Prostate gland (tissue), 2 donors: ENCODE measurements at places on chromosomes 12 and 14. TPM values are rescaled to one million over a fixed set of nuclear protein-coding genes. Genes with fewer than 3 reads are reported as not detected.

- no peaks in the 10 kb centered on the region for H3K36me3 ChIP-seq
- DNase-seq, result no peak
- no peaks in the 10 kb centered on the region for H3K27me3 ChIP-seq
- H3K27ac ChIP-seq, result peak overlapping the region; percentile 66
Measured at GRCh38 chr12:123139926-123140675, 10.8 kb downstream of the PITPNM2 start.

GRCh38 chr12:84810611-84811010 lies 102.0 kb downstream of the SLC6A15 start:
- no peak overlapping the region for H3K4me3 ChIP-seq
- H3K27ac ChIP-seq, result no peak overlapping the region
- no peaks in the 10 kb centered on the region for H3K4me1 ChIP-seq
- H3K27me3 ChIP-seq, result no peaks in the 10 kb centered on the region
- DNase-seq, result no peak

DNA sequence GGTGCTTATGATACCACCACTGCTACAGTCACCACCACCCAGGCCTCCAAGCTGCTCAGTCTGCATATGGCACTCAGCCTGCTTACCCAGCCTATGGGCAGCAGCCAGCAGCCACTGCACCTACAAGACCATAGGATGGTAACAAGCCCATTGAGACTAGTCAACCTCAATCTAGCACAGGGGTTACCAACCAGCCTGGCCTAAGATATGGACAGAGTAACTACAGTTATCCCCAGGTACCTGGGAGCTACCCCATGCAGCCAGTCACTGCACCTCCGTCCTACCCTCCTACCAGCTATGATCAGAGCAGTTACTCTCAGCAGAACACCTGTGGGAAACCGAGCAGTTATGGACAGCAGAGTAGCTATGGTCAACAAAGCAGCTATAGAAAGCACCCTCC lies 55.1 kb downstream of the BRMS1L start:
- no peaks in the 10 kb centered on the region for H3K36me3 ChIP-seq
- H3K4me3 ChIP-seq, result no peak overlapping the region
- H3K27ac ChIP-seq, result no peak overlapping the region

DNA sequence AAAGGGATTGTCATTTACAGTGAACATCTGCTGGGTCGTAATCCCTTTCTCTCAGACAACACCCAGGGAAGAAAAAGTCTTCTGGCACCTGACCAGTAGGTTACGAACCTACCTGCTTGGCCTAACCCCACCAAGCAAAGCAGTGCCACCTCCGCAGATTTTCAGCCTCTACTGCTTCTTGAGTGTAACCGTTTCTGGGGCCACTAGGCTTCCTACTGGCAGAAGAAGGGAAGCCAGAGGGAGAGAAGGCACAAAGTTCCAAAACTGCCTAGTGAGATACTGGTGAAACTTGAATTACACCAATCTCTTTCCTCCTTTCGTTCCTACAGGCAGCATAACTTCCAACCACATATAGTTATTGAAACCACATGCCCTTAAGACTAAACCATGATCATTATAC lies 383.6 kb downstream of the BCAT1 start:
- H3K4me3 ChIP-seq, result no peak overlapping the region
- no peaks in the 10 kb centered on the region for H3K27me3 ChIP-seq
- no peaks in the 10 kb centered on the region for H3K4me1 ChIP-seq
- H3K27ac ChIP-seq, result no peak overlapping the region
- DNase-seq, result no peak

DNA sequence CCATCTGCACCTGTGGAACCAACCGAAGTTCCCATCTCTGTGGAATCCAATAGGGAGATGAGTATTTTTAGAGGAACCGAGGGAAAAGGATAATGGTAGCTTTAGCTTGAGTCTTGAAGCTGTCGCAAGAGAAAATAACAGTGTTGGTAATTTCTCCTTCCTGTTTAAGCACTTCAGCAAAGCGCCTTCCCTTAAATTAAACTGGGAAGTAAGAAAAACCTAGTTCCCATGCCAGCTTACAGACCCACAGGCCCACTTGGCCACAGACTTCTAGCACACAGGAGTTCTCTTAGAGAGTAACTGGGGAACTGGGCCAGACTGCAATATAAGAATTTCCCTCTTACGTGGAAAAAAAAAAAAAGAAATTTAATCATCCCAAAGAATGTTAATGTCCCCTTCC lies 223.8 kb downstream of the EFCAB11 start:
- no peaks in the 10 kb centered on the region for H3K36me3 ChIP-seq
- no peaks in the 10 kb centered on the region for H3K4me1 ChIP-seq

DNA sequence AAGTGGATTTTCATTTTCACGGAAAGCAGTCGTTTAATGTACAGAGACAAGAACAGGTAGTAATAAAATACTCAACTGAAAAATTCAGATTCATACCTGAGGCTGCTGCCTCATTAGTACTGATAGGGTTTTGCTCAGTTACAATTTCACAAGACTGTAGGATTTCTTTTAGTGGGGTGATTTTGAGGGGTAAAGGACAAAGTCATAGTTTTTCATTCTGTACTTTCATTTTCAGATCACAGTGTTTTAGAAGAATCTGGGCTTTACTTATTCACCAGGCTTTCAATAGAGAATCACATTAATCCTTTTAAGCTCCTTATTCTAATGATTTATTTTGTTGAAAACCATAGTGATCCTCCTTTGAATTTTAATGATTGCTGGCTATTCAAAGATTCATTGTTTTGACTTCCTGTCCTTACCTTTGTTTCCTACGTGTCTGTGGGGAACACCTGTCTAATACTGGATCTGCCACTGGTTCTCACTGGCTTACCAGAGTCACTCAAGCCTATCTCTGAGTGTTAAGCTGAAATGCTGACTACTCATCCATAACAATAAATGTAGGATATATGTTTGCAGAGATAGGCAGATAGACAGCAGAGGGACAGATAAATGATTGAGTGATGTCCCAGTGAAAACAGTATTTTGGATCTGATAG lies 243.8 kb upstream of the NPAS3 start:
- no peak overlapping the region for H3K4me3 ChIP-seq
- no peak overlapping the region for H3K27ac ChIP-seq
- H3K4me1 ChIP-seq, result no peaks in the 10 kb centered on the region
- DNase-seq, result no peak
- no peaks in the 10 kb centered on the region for H3K36me3 ChIP-seq
- no peaks in the 10 kb centered on the region for H3K27me3 ChIP-seq

GRCh38 chr12:94813314-94813713 lies 163.0 kb upstream of the TMCC3 start:
- H3K36me3 ChIP-seq, result no peaks in the 10 kb centered on the region
- no peak for DNase-seq
- no peaks in the 10 kb centered on the region for H3K4me1 ChIP-seq

- DNase-seq, result peak; percentile 91
- H3K27ac ChIP-seq, result peak overlapping the region; percentile 95
- H3K36me3 ChIP-seq, result no peaks in the 10 kb centered on the region
- no peaks in the 10 kb centered on the region for H3K27me3 ChIP-seq
Measured at GRCh38 chr14:21476523-21476924, 235 bp downstream of the RAB2B start.

GRCh38 chr12:3607821-3608220 lies 116.8 kb downstream of the PRMT8 start:
- no peaks in the 10 kb centered on the region for H3K36me3 ChIP-seq
- H3K4me3 ChIP-seq, result no peak overlapping the region
- no peaks in the 10 kb centered on the region for H3K4me1 ChIP-seq
- no peak for DNase-seq
- no peaks in the 10 kb centered on the region for H3K27me3 ChIP-seq

- no peak overlapping the region for H3K27ac ChIP-seq
- H3K4me3 ChIP-seq, result no peak overlapping the region
- H3K36me3 ChIP-seq, result no peaks in the 10 kb centered on the region
Measured at GRCh38 chr12:120625557-120626419, 14.6 kb upstream of the CABP1 start.

DNA sequence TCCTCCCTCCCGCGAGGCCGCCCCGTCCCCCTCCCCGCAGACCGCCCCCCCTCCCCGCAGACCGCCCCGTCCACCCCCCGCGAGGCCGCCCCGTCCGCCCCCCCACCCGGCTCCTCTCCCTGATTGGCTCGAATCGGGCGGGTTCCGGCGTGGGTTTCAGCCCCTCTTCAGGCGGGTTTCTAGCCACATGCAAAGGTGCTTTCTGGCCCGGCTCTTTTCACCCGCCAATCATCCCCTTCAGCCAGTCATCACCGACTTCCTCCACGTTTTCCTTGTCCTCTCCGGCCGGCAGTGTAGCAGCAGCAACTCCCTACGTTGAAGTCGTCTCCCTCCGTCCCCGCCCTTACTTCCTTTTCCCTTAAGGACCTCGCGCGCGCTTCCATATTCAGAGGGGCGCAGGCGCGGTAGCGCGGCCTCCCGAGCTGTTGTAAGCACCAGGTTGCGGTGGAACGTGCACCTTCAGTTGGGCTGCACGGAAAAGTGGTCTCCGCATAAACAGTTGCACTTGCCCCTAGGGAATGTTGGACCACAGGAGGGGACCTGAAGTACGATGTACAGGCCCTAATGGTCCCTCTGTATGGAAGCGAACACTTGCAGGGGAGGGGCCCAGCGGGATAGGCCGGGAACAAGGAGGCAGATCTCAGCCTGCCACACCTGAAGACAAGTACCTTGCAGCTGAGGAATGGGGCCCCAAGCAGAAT lies 44.6 kb upstream of the ESR2 start:
- H3K4me3 ChIP-seq, result peak overlapping the region; percentile 67
- H3K27me3 ChIP-seq, result no peaks in the 10 kb centered on the region
- no peaks in the 10 kb centered on the region for H3K36me3 ChIP-seq
- peak overlapping the region; percentile 82 for H3K27ac ChIP-seq

- no peak overlapping the region for H3K4me3 ChIP-seq
- no peaks in the 10 kb centered on the region for H3K36me3 ChIP-seq
- no peak overlapping the region for H3K27ac ChIP-seq
- H3K27me3 ChIP-seq, result no peaks in the 10 kb centered on the region
Measured at GRCh38 chr14:52902971-52903619, 47.8 kb downstream of the FERMT2 start.

GRCh38 chr14:99131632-99132271 lies 140.2 kb downstream of the BCL11B start:
- no peaks in the 10 kb centered on the region for H3K4me1 ChIP-seq
- H3K27me3 ChIP-seq, result no peaks in the 10 kb centered on the region
- H3K4me3 ChIP-seq, result no peak overlapping the region
- no peak overlapping the region for H3K27ac ChIP-seq
- no peaks in the 10 kb centered on the region for H3K36me3 ChIP-seq
- no peak for DNase-seq

DNA sequence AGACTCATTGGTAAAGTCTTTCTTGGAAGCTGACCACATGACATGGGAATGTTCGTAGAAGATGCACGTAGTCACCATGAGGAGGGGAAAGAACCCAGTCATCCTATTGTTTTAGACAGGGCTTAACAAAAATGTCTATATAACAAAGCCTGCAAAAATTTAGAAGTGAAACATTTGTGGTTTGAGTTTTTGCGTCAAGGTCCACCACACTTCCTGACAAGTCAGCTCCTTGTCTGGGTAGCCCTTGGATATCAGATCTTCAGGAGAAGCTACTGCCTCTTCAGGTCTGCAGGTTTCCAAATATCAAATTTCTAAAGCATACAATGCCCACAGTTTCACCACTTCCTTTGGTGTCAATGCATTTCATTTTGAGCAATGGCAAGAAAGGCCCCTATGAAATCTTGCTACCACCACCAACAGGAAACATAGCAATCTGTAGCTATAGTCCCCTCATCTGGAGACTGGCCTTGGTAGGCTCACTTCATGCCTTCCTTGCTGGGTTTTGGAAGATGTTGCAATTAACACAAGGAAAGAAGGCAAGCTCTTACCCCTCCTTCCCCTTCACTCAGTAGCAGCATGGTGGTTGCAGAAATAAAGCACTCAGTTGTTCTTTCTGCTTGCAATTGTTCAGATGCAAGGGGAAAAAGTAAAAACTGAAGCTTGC lies 235.2 kb downstream of the PCNX1 start:
- no peaks in the 10 kb centered on the region for H3K27me3 ChIP-seq
- H3K4me1 ChIP-seq, result no peaks in the 10 kb centered on the region
- no peak overlapping the region for H3K4me3 ChIP-seq
- no peak for DNase-seq
- no peak overlapping the region for H3K27ac ChIP-seq

GRCh38 chr12:116876151-116876869 lies 4.9 kb downstream of the HRK start:
- peaks cover 12% of the 10 kb centered on the region for H3K4me1 ChIP-seq
- no peaks in the 10 kb centered on the region for H3K36me3 ChIP-seq
- H3K27me3 ChIP-seq, result peaks cover 23% of the 10 kb centered on the region
- no peak overlapping the region for H3K4me3 ChIP-seq
- no peak overlapping the region for H3K27ac ChIP-seq

DNA sequence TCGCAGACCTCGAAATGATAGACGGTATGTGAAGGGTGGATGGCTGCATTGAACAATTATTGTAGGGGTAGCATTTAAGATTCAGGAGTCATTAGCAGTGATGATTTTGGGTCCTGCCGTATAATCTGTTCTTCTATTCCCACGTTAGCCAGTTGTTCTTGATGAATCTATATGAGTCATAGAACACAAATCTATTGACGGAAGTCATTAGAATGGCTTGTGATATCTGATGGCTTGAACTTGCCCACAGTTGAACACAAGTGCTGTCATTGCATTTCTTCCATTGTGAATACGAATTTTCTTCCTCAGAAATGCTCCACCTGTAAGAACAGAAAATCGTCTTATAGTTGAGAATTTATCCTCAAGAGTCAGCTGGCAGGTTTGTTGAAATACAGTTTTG lies 1.9 kb downstream of the SRSF5 start:
- H3K27me3 ChIP-seq, result no peaks in the 10 kb centered on the region
- no peak overlapping the region for H3K27ac ChIP-seq
- H3K4me1 ChIP-seq, result no peaks in the 10 kb centered on the region
- H3K36me3 ChIP-seq, result peaks cover 16% of the 10 kb centered on the region
- DNase-seq, result no peak
- no peak overlapping the region for H3K4me3 ChIP-seq

GRCh38 chr12:56679883-56680575 lies 8.1 kb downstream of the PTGES3 start:
- H3K36me3 ChIP-seq, result no peaks in the 10 kb centered on the region
- no peak overlapping the region for H3K4me3 ChIP-seq
- DNase-seq, result no peak
- no peaks in the 10 kb centered on the region for H3K27me3 ChIP-seq

DNA sequence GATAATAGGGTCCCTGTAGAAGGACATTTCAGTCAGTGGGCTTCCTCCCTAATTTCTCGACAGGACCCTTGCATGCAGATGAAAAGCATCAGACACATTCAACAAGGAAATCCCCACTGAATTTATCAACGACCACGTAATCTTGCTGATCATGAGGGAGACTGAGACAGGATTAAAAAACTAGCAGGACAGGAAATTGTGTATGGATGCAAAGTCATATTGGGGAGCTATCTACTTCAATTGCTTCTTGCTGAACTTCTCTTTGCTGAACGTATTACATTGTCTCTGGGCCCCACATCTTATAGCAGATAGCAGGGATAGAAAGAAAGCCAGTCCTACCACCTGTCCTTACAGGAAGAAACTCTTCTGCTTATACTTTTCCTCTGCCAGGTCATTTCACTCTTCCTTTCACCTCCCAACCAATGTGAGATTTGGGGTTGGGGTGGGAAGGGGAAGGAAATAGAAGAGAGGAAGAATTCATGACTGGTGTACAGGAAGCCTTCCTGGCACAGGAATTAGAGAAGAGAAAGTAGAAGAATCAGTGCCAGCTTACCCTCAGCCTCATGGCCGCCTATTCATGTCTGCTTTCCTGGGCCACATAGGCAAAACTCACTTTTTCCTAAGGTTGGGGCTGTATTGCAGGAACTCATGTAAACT lies 333.3 kb downstream of the ZFP36L1 start:
- H3K4me3 ChIP-seq, result no peak overlapping the region
- no peak for DNase-seq
- peak overlapping the region; percentile 64 for H3K27ac ChIP-seq
- H3K27me3 ChIP-seq, result no peaks in the 10 kb centered on the region
- no peaks in the 10 kb centered on the region for H3K36me3 ChIP-seq

The SLC10A1 gene
- total RNA-seq, result not detected

The TGFB3 gene
- total RNA-seq, result 140 TPM

The SRRM4 gene
- total RNA-seq, result 0.11 TPM

The COPS7A gene
- total RNA-seq, result 92.0 TPM

The RILPL1 gene
- total RNA-seq, result 8.6 TPM
